ENCODE measurements at places on chromosomes 5 and 9.

GRCh38 chr5:493119-493701, 31.0 kb downstream of the SLC9A3 start:
- no peaks in the 10 kb centered on the region for H3K4me1 ChIP-seq
- H3K27ac ChIP-seq = no peak overlapping the region
- no peaks in the 10 kb centered on the region for H3K36me3 ChIP-seq
- H3K27me3 ChIP-seq = peaks cover 11% of the 10 kb centered on the region
- no peak overlapping the region for H3K4me3 ChIP-seq

DNA sequence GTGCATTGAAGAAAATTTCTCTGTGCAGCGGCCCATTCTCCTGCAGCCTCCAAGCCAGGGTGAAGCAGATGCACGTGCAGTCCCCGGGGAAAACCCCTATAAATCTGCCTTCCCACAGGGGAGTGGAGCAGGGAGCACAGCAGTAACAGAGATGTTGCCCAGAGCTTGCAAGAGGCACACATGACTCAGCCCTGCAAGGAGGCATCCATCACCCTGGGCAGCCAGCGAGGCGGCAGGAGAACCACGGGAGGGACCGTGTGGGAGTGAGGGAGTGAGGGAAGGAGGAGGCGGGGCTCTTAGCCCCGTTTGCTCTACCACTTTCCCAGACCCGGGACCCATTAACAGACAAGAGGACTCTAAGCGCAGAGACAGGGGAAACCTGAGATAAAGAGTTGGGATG, 96.2 kb upstream of the ARAP3 start:
- no peaks in the 10 kb centered on the region for H3K36me3 ChIP-seq
- H3K27ac ChIP-seq = peak overlapping the region; percentile 63
- no peak overlapping the region for H3K4me3 ChIP-seq
- no peaks in the 10 kb centered on the region for H3K27me3 ChIP-seq
- peaks cover 25% of the 10 kb centered on the region for H3K4me1 ChIP-seq

DNA sequence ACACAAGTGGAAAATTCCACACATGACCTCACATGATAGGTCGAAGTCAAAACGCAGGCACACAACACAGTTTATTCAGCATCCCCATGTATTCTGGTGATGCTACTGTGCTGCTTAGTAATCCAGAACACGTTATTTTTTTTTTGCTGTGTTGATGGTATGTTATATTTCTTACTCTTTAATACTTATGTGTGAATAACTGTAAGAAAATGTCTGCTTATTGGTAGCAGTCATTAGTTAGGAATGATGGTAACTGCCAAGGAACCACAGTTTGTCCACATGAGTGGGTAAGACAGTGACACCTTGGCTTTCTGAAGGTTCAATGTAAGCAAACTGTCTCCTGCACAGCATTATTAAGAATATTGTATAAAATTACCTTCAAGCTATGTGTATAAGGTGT, 107.7 kb upstream of the DAPK1 start:
- H3K27ac ChIP-seq = no peak overlapping the region
- no peak for DNase-seq

DNA sequence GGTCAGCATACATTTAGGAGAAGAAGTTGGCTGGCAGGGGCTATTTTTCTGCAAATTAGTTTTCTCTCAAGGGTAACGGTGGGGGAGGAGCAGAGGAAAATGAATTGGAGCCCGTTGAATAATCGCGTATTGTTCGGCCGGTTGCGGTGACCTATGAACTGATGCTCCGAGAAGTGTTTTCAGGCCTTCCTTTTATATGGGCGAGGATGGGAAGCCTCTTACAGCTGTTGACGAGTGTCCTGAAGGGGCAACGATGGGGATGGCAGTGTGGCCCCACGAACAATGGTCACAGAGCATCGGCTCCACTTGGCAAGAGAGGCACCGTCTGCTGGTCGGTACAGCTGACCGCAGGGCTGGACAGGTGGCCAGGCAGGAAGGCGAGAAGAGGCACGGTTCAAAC, 400.7 kb downstream of the ZSWIM6 start:
- H3K4me1 ChIP-seq = no peaks in the 10 kb centered on the region
- H3K27me3 ChIP-seq = peaks cover 43% of the 10 kb centered on the region
- H3K36me3 ChIP-seq = no peaks in the 10 kb centered on the region
- DNase-seq = no peak
- H3K4me3 ChIP-seq = no peak overlapping the region

DNA sequence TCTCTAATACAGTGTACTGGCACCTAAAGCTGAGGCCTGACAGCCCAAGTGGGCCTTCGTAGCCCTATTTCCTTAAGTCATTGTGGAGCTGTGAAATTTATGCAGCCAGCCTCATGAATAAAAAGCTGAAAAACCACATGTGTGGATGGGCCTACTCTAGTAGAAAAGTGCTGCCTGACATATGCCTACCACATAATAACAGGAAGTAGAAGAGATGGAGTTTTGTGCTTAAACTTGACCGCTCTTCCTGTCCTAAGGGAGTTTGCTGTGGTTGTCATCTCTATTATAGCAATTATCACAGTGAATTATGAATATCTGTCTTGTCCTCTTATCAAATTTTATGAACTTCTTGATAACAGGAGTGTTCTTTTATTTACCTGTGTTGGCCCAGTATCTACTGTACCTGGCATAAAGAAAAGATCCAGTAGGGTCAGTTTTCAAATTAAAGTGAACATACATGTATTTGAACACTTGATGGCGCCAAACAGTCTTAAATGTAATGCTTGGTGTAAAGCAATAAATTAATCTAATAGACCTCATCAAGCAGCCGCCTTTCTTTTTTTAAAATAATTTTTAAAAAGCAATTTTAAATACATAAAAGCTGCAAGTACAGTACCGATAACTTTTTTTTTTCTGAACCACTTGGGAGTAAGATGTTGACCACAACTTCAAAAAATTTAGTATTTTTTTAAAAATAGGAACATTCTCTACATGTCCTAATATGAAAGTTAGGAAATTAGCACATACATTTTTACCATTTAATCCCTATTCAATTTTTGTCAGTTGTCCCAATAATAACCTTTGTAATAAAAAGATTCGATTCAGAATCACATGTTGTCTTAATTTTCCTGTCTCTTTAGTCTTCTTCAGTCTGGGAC, 51.0 kb downstream of the FKTN start:
- DNase-seq = peak; percentile 63
- no peak overlapping the region for H3K4me3 ChIP-seq
- no peak overlapping the region for H3K27ac ChIP-seq
- H3K36me3 ChIP-seq = peaks cover 12% of the 10 kb centered on the region

- H3K4me1 ChIP-seq = peaks cover 26% of the 10 kb centered on the region
- peak overlapping the region; percentile 82 for H3K27ac ChIP-seq
- peaks cover 7% of the 10 kb centered on the region for H3K36me3 ChIP-seq
- DNase-seq = no peak
- no peaks in the 10 kb centered on the region for H3K27me3 ChIP-seq
- peak overlapping the region; percentile 26 for H3K4me3 ChIP-seq
These were observed 399.1 kb upstream of the PIK3R1 start for GRCh38 chr5:67816456-67816855.

- peaks cover 28% of the 10 kb centered on the region for H3K27me3 ChIP-seq
- H3K4me1 ChIP-seq = no peaks in the 10 kb centered on the region
- H3K36me3 ChIP-seq = no peaks in the 10 kb centered on the region
- no peak for DNase-seq
These were observed 288.0 kb upstream of the IRX4 start for GRCh38 chr5:2170761-2171160.

GRCh38 chr9:72858089-72858912, 94.6 kb downstream of the ALDH1A1 start:
- no peaks in the 10 kb centered on the region for H3K4me1 ChIP-seq
- peak; percentile 5 for DNase-seq
- no peaks in the 10 kb centered on the region for H3K36me3 ChIP-seq

DNA sequence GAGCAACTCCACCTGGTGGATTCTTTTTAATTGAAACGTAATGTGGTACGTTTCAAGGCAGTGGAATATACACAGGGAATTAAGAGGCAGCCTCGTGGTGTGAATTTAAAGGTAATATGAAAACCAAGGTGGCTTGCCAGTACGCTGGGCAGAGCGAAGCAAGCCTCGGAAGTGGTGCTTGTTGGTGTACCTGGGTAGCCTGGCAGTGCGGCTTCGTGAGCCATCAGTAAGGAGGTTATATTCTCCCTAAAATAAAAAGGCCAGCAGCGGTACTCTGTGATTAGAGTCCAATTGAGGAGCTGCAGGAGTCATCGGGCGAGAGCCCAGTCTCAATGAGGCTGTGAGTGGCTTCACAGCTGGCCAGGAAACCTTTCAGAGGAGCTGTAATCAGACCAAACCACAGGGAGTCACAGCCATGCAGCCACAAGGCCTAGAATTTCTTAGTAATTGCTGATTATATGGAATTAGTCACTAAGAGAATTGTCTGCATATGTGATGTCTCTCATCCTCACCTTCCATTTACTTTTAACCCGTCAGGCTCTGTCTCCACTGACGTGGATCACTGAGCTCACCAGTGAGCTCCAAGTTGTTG, 57.7 kb downstream of the DCP2 start:
- no peaks in the 10 kb centered on the region for H3K27me3 ChIP-seq
- no peak overlapping the region for H3K4me3 ChIP-seq
- H3K27ac ChIP-seq = no peak overlapping the region
- H3K4me1 ChIP-seq = peaks cover 23% of the 10 kb centered on the region
- peaks cover 33% of the 10 kb centered on the region for H3K36me3 ChIP-seq

DNA sequence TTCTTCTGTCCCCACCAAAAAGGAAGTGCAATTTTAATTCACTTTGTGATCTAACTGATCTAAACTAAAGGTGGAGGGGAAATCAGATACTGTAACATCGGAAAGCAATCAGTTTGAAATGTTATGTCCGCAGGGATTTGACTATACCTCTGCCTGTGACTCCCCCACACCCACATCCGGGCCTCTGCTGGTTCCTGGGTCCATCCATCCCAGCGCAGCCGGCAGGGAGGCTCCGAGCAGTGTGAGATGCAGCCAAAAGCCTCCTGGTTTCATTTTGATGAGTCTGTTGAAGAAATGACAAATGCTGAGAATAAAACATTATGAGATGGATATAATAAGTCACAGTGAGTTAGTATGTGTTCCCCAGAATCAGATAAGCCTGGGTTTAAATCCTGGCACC, 8.6 kb downstream of the FSTL4 start:
- DNase-seq = no peak
- no peaks in the 10 kb centered on the region for H3K36me3 ChIP-seq
- H3K27ac ChIP-seq = no peak overlapping the region
- H3K27me3 ChIP-seq = peaks cover 75% of the 10 kb centered on the region

GRCh38 chr5:171676286-171676944, 109.2 kb upstream of the SMIM23 start:
- H3K27me3 ChIP-seq = peaks cover 19% of the 10 kb centered on the region
- DNase-seq = no peak
- H3K36me3 ChIP-seq = no peaks in the 10 kb centered on the region
- no peaks in the 10 kb centered on the region for H3K4me1 ChIP-seq
- H3K4me3 ChIP-seq = no peak overlapping the region
